ENCODE measurements at places on chromosomes 7 and 10.

DNA sequence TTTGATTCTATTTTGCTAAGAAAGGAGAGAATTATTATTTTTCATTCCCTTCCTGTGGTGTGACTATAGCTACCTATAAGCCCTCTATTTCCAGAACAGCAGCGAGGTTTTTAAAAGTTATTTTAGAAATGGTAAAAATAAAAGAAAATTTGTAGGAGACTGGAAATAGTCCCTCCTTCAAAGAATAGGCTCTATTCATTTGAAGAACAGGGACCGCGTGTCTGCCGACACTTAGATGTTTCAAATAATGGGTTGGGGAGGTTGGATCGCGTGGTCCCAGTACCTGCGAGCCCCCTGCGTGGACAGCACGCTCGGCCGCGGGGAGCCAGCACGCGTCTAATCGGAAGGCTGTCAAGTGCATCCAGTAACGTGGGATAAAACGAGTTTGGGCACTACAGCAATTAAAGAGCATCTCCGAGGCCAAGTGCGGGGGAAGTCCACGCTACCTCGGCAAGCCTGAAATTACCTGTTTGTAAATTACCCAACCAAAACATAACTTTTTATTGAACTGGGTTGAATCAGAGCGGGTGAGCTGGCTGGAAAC is 1.0 kb downstream of the CACNA2D1 start:
- DNase-seq = peak; percentile 46

DNA sequence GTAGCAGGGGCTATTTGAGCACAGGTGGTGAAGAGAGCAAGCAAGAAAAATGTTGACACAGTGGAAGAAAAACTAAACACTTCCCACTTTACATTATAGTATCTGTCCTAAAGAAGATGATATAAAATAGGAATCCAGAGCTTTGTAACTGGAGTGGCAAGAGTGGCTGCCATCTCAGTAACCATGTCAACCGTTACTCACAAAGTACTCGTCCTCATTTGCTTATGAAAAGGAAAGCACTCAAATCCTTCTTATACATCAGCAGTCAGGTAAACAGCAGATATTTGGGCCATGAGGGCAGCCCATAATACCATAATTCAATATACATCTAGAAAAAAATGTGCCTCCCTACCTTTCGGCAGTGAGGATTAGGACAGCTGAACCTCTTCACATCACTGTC is 70.1 kb downstream of the RNF216 start:
- peak; percentile 57 for DNase-seq

- DNase-seq = no peak
Measured at GRCh38 chr7:44064791-44065430, 456 bp downstream of the PGAM2 start.

- no peak for DNase-seq
Measured at GRCh38 chr10:56633876-56634452, 272.9 kb upstream of the ZWINT start.

DNA sequence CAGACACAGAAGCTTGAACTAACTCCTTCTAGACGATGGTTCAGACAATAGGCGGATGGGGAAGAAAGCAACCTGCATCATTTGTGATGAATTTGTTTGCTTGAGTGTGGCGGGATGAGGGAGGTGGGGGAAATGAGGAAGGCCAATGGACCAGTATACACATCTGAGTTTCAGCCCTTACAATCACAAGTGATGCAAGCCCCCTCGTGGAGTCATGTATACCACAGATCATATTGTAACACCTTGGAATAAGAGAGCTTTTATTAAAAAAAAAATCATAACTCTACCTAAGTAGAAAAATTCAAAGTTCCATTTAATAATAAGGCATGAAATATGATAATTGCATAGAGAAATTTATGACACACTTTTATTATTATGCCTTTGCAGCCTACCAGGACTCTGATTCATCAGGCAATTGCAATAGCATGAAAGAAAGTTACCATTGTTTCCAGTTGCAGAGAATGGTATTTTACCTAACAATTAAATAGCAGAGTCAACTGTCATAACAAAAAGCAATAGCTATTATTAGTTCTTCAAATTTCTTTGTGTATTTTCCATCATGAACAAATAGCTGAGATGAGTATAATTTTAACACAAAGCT is 230.2 kb upstream of the AKR1E2 start:
- DNase-seq = peak; percentile 59

DNA sequence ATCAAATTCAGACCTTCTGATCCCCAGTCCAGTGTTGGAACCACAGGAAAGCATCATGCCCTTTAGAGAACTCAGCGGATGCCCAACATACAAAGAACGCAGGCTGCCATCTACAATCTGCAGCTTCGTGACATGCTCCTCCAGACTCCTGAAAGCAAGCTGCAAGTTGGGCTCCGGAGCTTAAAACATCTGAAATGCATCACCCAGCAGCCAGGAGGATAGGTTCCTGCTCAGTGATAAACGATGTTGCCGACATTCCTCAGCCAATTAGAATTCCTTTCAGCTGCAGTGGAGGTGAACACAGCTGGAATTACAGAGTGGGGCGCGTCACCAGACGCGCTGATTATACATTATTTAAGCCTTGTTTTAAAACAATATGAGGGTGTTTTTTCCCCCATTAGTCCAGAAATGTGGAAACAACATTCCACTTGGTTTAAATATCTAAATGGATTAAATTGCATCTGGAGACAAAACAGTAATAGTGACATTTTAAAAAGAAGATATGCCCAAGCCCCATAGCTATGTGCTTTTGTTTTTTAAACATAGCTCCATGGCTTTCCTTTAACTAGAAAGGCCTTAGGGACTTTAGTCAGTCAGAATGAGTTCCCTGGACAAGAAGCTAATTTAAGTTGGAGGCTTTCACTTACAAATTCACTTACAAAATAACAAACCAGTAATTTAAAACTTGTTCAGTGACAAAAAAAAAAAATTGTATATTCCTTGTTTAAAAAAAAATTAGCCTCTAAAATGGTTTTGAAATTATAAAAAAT is 6.3 kb downstream of the SMURF1 start:
- peak; percentile 70 for DNase-seq

- DNase-seq = peak; percentile 52
Measured at GRCh38 chr10:125343118-125343925, 183.0 kb upstream of the CTBP2 start.

GRCh38 chr10:76245951-76246495 is 814.6 kb downstream of the LRMDA start:
- DNase-seq = peak; percentile 24

- no peak for DNase-seq
Measured at GRCh38 chr7:44738051-44738723, 10.5 kb upstream of the ZMIZ2 start.

DNA sequence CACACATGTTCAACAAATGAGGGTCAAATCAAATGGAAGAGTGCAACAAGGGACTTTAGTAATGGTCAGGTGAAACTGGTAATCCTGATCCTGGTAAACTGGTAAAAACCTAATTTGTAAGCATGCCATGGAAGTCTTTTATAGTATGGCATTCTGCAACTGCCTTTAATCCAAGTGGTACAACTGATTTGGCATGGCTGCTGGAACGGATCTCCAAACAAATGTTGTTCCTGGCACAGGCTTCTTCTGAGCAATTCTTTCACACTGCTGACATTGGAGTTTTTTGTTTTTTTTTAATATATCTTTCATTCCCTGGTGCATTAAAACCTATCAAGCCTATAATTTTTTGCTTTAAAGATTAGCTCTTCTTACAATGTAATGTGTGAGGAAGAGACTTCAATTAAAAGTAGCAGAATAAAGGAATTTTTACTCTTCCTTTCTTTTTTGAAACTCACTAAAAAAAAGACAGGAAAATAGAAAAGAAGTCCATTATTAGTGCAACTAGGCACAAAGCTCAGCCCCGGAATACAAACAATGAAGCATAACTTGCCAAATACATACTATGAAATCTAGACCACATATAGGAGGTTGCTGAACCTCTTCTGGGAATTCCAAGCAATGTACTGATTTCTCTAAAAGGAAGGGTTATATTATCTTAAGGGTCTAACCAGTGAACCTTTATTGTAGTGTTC is 79.3 kb upstream of the OIT3 start:
- DNase-seq = no peak

- no peak for DNase-seq
Measured at GRCh38 chr7:139568813-139569490, 45.5 kb downstream of the CLEC2L start.

DNA sequence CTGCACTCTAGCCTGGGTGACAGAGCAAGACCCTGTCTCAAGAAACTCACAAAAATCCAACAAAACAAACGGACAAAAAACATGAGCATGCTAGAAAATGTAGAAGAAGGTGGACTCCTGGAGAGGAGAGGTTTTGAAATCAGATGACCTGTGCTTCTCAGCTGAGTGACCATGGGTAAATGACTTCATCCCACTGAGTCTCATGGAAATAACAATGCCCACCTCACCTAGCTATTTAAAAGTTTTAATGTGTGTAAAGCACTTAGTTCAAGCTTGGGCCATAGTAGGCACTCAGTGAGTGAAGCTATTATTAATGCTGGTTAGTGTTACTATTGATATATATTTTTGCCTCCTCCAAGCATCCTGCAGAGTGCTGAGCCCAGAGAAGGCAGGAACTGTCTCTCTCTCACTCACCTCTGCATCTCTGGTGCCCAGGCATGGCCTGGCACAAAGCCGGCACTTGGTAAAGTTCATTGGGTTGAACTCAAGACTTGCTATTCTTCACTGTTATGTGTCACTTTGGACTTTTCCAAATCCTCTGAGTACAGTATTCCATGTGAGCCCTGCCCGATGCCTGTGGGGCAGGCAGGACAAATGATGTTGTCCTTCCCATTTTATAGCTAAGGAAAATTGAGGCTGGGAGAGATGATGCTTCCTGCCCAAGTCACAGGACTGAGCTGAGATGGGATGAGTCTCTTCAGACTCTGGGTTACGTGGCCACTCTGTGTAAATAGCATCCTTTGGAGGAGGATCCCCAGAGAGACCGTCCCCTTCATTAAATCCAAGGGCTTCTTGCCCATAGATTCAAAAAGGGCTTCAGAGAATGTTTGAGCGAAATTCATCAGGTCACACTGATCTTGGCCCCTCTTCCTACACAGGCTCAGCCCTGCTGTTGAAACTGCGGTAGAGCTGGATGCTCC is 81.4 kb upstream of the EMX2 start:
- DNase-seq = no peak

DNA sequence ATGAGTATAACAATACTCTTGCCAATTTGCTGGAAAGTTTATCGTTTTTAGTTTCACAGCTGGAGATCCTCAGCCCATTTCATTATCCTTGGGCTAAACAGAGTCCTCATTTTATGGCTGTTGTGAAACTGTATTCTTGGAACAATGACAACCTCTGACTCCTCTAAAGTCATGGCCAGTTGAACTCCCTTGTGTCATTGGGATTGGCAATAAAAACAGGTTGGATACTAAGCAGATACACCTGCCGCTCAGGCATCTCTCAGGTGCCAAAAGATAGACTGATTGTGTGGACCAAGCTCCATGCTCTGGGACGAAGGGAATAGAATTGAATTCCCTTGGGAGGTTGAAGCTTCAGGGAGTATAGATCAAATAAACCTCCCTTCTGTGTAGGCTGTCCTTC is 182.2 kb downstream of the WDR11 start:
- DNase-seq = no peak

GRCh38 chr7:156811706-156812105 is 81.3 kb downstream of the LMBR1 start:
- no peak for DNase-seq

GRCh38 chr7:47591655-47592572 is 10.0 kb upstream of the TNS3 start:
- no peak for DNase-seq

- DNase-seq = no peak
Measured at GRCh38 chr10:30782537-30783461, 153.2 kb upstream of the LYZL2 start.

Measured in epithelial cell of esophagus (primary cell).